WERI-Rb-1 (cell line): ENCODE measurements at places on chromosomes 1 and 21.
A peak's percentile ranks its signal among the peaks of the same experiment; 100 is the strongest.

DNA sequence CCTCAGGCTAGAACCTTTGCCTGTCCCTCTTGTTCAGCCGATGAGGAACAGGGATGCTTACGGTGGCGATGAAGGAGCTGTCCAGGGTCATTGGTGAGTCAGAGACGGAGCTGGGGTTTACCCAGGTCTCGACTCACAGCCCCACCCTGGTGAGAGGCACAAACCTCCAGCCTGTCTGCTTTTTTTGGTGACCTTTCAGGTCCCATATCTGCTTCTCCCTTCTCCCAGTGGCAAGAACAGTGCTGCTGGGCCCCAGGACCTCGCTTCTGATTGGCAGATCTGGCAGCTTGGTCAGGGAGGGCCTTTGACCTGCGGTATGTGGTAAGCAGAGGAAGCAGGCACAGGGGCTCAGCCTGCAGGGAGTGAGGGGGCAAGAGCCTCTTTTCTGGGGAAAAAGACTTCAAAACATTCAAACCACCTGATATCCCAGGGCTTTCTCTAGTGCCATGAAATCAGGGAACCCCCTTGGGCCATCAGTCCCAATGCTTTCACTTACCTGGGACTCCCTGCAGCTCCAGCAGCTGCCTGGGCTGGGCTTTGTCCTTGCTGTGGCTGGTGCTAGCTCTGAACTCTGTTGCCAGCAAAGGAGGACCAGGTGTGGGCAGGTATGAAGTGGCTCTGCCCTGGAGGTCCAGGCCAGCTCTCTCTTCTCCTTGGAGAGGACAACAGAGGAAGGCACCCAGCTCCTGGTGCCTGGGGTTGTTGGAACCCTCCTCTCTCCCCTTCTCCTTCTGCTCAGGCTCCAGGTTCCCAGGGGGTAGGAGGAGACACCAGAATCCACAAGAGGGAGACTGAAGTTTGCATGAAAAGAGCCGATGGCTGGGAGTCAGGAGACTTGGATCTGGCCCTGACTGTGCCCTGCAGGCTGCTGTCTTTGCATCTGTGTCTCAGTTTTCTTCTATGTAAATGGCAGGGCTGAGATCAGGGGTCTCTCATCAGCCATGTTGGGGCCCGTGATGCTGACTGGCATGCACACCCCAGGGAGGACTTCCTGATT is 41.4 kb downstream of the TRIM62 start:
- DNase-seq = peak; percentile 60

DNA sequence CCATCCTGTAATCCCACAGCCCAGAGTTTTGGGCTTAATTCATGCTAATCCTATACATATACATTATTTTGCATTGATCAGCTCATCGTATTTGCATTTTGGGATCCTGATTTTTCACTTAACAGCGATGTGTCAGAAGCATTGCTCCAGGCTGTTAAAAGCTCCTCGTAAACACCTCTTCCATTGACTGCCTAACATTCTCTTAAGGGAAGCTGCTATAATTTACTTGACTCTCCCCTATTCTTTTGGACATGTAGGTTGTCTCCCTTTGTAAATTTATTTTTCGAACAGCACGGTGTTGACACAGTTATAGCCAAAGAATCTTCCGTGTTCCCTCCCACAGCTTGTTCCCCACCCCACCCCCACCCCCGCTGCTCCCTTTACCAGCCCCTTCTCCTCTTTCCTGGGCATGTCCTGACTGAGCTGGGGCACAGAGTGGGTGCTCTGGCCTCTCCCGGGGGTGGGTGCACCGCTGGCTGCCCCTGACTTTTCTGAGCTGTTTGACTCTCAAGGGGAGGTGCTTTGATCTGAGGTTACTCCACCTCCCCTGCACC is 22.8 kb downstream of the LDLRAP1 start:
- no peak for DNase-seq

- DNase-seq = peak; percentile 82
Measured at GRCh38 chr1:88180449-88181108, 503.5 kb upstream of the PKN2 start.

GRCh38 chr1:109094871-109095270 is 4.3 kb downstream of the TMEM167B start:
- DNase-seq = no peak

DNA sequence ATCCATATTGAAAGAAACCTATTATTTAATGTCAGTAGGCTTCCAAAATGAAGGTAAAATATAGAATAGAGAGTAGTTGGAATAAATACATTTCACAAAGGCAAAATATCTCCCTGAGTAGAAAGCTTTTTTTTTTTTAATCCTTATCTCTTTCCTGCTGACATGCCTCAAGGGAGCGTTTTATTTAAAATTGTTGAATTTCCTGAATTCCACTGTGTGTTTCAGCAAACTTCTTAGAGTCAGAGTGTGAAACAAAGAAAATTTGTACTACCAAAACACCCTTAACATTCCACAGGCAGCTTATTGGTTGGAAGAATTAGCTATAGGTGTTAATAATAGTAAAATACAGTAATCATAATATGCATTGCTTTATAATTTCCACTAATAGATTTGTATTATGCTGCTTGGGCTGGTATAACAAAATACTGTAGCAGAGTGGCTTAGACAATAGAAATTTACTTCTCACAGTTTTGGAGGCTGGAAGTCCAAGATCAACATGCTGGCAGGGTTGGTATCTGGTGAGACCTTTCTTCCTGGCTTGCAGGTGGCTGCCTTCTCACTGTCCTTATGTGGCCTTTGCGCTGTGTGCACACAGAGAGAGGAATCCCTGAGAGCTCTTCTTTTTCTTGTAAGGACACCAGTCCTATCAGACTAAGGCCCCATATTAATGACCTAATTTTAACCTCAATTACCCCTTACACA is 468.4 kb upstream of the C1orf87 start:
- DNase-seq = no peak

- no peak for DNase-seq
Measured at GRCh38 chr1:35486858-35487408, 70.3 kb downstream of the KIAA0319L start.

- peak; percentile 80 for DNase-seq
Measured at GRCh38 chr21:25640202-25640942, 1.3 kb downstream of the JAM2 start.

DNA sequence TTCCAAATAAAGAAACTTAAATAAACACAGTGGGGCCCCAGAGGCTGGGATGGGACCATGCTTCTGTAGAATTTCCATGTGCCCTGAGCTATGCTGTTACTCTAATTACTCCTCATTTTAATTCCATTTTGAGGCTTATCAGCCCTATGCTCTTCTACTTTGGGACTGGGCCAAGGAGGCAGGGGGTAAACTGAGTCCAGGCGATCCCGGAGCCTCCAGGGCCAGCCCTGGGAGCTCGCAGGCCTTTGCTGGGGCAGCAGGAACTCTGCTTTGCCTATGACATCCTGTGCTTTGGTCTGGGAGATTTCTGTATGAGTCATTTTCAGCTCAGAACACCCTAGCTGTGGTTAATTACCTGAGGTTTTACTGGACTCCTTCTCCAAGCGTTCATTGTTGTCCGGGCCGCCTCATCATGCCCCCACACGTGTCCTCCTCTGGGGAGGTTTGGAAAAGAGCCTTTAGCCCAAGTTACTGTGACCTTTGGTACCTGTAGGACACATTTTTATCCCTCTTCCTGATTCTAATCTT is 95.7 kb downstream of the RHOU start:
- DNase-seq = no peak

- DNase-seq = no peak
Measured at GRCh38 chr1:228483789-228484188, 3.4 kb upstream of the RNF187 start.

DNA sequence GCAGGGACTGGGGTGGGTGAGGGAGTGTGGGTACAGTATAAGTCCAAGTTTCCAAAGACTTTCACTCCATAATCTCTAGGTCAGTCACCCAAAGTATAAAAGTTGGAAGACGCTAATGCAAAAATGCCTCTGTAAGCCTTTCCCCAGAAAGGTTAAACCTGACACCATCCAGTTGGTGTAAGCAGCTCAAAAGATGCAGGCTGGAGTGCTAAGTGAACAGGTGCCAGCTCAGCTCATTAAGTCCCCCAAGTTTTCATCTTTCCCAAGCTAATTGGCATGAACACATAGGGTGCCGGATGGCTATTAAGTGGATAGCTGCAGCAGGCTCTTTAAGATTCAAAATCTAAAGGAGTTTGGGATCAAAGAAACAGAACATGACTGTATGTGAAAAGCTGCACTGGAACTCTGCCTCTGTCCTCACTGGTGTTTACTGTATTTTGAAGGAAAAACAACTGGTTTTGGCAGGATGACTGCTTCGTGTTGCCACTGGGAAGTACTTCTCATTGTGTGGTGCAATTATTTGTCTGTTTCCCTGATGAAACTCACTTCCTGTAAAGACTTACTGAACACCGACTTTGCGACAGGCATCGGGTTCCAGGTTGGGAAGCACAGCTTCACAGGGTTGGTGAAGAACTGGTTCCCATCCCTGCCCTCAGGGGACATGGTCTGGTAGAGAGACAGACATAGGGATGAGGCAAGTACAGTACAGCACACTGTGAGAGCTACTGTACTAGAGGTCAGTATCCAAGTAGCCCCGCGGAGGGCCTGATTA is 152.7 kb downstream of the DAB1 start:
- peak; percentile 51 for DNase-seq

- DNase-seq = no peak
Measured at GRCh38 chr21:16305686-16306085, 575.9 kb downstream of the USP25 start.

DNA sequence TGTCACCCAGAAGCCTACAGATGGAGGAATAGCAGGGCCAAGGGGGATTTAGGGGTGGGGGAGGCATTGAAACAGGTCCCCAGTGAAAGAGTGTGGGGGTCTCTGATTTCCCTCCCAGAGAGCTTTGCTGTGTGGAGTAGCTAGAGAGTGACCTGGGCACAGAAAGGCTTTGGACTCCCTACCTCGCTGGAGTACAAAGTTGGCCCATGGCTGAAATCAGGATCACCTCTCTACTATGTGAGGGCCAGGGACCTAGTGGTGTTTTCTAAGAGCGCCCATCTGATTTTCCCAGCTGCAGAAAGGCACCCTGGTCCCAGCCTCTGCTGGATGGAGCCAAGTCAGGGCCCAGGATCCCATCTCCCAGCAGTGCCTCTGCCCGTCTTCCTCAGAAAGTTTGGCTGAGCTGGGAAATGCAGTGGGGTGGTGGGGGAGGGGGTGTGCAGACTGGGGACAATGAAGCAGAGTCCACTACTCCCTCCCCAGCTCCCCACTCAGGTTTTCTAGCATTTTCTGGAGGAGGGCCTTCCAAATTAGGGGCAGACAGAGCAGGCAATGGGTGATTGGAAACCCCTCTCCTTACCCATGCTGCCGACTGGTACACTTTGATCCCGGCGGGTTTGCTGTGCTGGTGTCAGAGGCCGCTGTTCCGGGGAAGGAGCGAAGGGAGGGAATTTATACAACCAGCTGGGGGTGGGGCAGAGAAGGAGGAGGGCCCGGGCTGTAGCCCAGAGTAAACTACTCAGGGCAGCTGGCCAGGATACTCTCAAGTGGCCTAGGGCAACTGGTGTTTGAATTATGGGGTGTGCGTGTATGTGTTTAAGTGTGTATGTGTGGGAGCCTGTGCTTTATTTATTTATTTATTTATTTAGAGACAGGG is at the start of gene SELENBP1:
SELENBP1 (minus strand) TSS at position 648 of the 877 bp plus-strand sequence; CDS start at position 584, 64 bp downstream.
- peak; percentile 62 for DNase-seq

DNA sequence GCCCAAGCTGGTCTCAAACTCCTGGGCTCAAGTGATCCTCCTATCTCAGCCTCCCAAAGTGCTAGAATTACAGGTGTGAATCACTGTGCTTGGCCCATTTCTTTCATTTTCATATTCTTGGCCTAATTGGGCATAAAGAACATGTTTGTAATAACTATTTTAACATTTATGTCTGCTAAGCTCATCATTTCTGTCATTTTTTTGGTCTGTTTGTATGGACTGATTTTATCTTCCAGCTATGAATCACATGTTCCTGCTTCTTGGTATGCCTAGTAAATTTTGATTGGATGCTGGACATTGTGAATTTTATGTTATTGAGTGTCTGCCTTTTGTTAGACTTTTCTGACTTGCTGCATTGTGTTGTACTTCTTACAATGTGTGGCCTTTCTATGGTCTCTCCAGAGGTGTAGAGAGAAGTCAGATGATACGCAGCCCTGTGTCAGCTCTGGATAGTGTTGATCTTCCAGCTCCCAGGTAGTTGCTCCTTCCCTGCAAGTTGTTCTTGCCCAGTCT is 39.0 kb upstream of the PPM1J start:
- no peak for DNase-seq

DNA sequence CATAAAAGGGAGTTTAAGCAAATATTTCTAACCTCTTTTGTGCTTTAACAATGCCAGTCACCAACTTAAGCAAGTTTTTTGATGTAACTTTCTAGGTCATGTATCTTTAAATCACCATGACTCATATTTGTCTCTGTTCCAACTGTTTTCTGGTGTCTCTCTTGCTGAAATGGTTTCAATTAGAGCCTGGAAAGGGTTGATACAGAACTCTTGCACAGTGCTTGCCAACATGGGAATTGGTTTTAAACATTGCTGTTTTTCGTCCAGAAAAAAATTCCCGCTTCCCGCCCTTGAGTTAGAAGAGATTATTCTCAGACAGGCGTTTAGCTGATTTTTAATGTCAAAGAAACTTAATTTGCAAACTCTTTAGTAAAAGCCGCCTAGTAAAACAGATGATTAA is 46.4 kb upstream of the SLC22A15 start:
- DNase-seq = no peak

GRCh38 chr21:27513016-27513415 is 546.1 kb upstream of the ADAMTS5 start:
- DNase-seq = no peak

- DNase-seq = no peak
Measured at GRCh38 chr1:205883792-205884191, 33.9 kb upstream of the PM20D1 start.

DNA sequence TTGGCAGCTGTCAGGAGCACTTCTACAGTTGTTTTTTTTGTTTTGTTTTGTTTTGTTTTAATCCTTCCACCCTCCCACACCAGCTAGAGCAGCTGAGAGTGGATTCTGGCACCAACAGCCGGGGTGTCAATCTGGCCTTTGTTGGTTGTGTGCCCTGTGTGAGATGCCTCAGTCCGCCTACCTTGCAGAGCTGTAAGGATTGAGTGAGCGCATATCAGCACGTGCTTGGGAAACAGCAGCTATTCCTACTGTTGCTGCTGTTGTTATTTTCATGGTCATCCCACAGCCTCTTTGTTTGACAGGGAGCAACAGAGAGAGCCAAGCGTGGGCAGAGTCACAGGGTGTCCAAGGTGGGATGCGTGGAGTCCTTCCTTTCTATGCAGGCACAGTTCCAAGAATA is 50.4 kb downstream of the PGBD5 start:
- no peak for DNase-seq

- DNase-seq = peak; percentile 8
Measured at GRCh38 chr1:98991127-98992012, 13.3 kb downstream of the PLPPR5 start.
